Mucosa of gallbladder (tissue), 1 donor: ENCODE measurements at places on chromosomes 16 and 17.
A peak's percentile ranks its signal among the peaks of the same experiment; 100 is the strongest.

- DNase-seq, result no peak
Observed at GRCh38 chr17:2040942-2041560, 771 bp upstream of the OVCA2 start.

DNA sequence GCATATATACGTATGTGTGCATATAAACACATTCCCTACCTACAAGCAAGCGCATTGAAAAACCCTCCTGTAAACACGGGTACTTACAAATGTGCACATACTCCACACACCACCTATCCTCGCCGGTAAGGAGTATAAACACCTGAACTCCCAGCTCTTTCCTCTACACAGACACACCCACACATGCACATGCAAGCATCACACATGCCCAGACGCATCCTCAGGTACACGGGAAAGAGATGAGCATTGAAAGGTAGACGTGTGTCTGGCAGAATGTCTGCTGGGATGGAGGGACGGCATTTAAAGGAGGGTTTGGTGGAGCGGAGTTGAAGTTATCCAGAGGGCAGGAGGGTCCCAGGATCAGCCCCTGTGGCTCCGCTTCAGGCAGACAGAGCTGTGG lies 4.7 kb upstream of the SMTNL2 start:
- no peak for DNase-seq

DNA sequence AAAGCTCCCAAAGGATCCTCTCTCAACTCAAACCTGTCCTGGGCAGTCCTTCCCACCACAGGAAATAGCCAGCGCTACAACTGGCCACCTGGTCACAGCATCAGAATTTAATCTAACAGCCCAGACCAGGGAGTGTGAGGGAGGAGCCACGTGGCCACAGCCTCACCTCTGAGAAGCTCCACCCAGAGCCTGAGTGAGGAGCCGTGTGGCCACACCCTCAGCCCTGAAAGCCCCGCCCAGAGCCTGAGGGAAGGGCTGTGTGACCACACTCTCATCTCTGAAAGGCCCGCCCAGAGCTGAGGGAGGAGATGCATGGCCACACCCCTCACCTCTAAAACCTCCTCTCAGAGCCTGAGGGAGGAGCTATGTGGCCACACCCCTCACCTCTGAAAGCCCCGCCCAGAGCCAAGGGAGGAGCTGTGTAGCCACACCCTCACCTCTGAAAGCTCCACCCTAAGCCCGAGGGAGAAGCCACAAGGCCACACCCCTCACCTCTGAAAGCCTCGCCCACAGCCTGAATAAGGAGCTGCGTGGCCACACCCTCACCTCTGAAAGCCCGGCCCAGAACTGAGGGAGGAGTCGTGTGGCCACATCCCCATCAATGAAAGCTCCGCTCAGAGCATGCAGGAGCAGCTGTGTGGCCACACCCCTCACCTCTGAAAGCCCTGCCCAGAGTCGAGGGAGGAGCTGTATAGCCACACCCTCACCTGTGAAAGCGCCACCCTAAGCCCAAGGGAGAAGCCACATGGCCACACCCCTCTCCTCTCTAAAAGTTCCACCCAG lies 28.6 kb downstream of the SLC38A8 start:
- DNase-seq, result peak; percentile 93

GRCh38 chr16:8934601-8935000 lies 29.1 kb downstream of the USP7 start:
- no peak for DNase-seq

DNA sequence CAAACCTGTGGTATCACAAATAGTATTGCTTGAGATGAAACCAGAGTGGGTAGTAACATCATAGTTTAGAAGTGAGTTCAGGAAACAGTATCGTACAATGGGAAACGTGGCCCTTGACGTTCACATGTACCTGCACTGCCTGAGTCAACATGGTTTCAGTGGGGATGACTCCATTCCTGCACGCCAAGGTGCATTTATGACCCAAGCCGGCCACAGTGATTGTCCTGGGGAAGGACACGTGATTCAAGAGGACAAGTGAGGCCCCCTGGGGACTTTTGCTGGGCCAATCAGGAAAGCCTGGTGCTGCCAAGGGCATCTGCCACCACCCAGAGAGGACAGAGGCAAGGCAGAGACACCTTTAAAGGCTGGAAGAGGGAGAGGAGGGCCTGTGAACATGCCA lies 119.2 kb downstream of the AXIN2 start:
- no peak for DNase-seq

DNA sequence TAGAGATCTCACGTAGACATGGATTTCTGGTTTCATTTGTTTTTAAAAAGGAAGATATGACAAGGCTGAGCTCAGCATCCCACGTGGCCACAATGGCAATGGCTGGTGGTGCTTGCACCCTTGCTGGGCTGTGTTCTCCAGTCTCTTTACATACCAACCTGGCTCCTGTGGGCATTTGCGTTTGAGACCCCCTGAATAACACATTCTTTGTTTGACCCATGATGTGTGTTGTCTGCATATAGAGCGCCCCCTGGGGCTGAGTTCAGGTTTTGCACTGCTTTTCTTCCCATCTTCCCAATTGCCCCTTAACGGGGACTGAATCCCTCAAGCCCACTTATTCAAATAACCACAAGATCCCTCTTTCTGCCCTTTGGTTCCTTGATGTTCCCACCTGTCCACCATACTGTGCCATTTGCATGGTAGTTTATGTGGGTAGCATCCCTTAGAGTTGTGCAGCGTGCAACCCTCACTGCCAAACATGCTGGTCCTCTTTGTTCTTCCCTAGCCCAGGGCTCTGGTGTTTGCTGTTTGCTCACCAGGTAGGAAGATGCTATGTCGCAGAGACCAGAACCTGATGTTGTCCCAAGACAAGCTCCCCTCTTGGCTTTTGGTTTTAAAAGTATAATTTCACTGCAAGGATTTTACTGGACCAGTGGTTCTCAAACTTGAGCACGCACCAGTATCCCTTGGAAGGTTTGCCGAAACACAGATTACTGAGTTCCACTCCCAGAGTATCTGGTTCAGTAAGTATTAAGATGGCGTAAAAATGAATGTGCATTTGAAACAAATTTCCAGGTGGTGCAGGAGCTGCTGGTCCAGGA lies 38.5 kb upstream of the NKD1 start:
- no peak for DNase-seq

GRCh38 chr16:23826528-23827045 lies 9.2 kb upstream of the PRKCB start:
- DNase-seq, result no peak

GRCh38 chr17:67517325-67517724 lies 140.2 kb downstream of the PITPNC1 start:
- DNase-seq, result no peak

DNA sequence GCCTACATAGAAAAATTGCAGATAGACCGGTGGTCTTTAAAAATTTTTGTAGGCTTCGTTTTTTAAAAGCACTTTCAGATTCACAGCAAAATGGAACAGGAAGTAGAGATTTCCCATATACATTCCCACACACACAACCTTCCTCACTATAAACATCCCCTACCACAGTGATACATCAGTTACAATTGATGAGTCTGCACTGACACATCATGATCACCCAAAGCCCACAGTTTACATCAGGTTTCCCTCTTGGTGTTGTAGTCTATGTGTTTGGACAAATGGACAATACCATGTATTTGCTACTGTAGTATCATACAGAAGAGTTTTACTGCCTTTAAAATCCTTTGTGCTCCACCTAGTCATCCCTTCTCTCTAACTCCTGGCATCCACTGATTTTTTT lies 113.9 kb upstream of the ADAMTS18 start:
- DNase-seq, result no peak

- no peak for DNase-seq
Observed at GRCh38 chr16:51839727-51840462, 688.8 kb upstream of the SALL1 start.
